Vagina (tissue), 2 donors: ENCODE measurements at places on chromosomes 1 and 21.

GRCh38 chr1:14611792-14612191 is 13.3 kb downstream of the KAZN start:
- no peak for DNase-seq

DNA sequence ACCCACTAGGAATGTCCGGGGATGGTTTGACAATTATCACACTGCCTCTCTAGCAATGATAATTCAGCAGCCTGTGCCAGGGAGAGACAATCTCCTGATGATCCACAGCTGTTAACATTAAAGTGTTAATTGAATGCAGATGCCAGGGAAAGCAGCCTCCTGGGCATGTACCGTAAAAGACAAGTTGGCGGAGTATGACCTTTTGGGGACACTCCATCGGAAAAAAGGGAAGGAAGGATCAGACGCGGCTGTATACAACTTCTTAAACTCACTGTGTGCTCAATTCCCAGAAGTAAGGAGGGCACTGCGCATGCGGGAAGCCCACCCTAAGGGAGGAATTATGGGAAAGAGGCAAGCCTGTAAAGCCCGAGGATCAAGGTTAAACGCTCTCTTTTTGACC is 62.6 kb downstream of the MAP3K7CL start:
- DNase-seq, result no peak

GRCh38 chr21:36145259-36145658 is 10.4 kb downstream of the CBR3 start:
- no peak for DNase-seq

DNA sequence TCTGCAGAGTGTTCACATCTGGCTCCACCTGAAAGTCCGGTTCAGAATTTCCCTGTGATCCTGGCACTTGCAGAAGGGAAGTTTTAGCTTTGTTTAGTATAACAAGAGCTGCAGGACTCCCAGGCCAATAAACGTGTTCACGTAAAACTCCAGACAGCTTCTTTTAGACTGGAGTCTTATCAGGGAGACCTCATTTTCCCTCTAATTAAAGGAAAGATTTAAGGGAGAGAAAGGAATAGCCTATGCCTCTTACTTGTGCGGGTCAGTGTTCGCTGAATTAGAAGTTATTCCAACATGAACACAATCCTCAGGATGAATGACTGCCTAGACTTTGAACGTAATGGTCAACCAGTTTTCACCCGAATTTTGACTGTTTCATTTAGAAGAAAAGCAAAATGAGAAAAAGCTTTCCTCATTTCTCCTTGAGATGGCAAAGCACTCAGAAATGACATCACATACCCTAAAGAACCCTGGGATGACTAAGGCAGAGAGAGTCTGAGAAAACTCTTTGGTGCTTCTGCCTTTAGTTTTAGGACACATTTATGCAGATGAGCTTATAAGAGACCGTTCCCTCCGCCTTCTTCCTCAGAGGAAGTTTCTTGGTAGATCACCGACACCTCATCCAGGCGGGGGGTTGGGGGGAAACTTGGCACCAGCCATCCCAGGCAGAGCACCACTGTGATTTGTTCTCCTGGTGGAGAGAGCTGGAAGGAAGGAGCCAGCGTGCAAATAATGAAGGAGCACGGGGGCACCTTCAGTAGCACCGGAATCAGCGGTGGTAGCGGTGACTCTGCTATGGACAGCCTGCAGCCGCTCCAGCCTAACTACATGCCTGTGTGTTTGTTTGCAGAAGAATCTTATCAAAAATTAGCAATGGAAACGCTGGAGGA is 202.1 kb upstream of the SGIP1 start:
- DNase-seq, result no peak

GRCh38 chr21:20902998-20903397 is 95.2 kb upstream of the NCAM2 start:
- no peak for DNase-seq

- no peak for DNase-seq
Measured at GRCh38 chr1:168871531-168871930, 142.5 kb upstream of the DPT start.

DNA sequence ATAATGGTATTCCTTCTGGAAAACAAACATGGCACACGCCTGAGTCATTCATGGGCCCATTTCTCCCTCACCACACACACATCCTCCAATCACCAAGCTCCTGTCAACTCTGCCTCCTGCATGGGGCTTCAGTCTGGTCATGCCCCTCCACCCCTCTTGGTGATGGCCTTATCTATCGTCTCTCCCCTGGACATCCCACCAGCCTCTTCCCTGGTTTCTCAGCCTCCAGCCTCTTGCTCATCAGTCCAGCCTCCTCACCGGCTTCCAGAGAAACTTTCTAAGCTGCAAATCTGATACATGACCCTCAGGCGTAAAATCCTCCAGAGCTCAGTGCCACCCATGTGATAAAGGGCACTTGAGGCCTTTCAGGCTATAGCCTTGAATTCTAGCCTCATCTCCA is 243.9 kb downstream of the FOXD2 start:
- no peak for DNase-seq

DNA sequence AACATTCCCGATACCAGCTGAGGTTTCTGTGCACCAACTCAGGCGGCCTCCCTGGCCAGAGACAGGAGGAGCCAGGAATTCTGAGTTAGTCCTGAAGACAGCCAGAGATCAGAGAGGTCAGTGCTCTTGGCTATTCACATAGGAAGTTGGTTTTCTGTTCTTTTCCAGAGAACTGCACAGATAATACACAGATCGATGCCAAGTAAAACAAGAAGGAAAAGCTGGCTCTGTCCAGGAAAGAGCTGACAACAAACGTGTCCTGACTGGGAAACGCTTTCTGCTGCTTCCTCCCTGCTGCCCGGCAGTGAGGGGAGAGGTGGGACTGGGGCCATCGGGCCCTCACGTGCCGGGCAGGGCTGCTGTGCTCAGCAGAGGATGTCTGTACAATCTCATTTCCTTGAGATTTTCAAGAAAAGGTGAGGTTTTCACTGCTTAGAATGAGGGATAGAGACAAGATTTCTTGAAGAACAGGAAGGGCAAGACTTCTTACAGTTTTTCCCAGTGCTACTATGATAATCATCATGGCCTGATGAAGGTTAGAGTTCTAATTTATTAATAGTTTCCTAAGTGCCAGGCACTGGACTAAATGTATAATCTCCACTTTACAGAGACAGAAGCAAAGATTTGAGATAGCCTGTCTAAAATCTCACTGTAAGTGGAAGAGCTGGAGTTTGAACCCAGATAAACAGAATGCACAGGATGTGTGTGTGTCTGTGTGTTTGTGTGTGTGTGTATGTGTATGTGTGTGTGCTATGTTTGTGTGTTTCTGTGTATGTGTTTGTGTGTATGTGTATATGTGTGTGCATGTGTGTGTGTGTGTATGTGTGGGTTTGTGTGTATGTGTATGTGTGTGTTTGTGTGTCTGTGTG is 211.0 kb upstream of the RAB4A start:
- no peak for DNase-seq

GRCh38 chr1:188218289-188218688 is 1389.5 kb downstream of the PLA2G4A start:
- DNase-seq, result no peak

- peak; percentile 44 for DNase-seq
Measured at GRCh38 chr1:101285922-101286570, 49.2 kb downstream of the S1PR1 start.

DNA sequence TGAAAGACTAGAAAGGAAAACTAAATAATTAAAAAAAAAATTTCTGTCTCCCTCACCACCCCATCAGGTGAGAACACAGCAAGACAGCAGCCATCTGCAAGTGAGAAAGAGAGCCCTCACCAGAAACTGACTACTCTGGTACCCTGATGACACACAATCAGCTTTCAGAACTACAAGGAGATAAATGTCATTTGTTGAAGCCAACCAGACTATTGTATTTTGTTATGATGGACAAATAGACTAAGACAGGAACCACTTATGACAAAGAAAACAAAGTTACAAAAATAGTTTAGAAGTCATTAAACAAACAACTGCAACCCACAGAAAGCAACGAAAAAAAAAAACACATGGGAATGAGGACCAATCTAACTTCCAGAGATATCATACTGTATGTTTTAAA is 98.3 kb downstream of the FAF1 start:
- DNase-seq, result no peak

GRCh38 chr1:240090957-240091600 is 604 bp upstream of the FMN2 start:
- DNase-seq, result no peak

DNA sequence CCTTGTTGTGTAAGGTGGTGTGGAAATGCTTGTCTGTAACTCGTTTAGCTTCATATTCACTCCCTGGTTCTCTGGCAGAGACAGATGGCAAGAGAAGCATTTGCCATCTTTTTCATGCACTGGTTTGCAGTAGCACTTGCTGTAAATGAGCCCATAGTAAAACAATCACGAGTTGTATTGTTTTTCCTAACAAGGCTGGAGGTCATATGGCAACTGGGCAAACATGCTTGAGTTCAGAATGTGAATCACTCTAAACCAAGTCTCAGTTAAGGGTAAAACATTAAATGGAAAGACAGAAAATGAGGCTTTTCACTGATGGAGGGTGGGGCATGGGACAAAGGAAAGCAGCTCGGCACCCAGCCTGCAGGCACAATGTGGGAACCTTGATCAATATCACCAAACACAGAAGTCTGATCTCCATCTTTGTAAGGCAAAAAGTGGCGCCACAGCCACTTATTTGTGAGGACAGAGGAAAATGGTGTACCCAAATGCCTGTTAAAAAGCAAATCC is 26.5 kb upstream of the LPAR3 start:
- no peak for DNase-seq

GRCh38 chr1:37267111-37267835 is 207.1 kb upstream of the ZC3H12A start:
- no peak for DNase-seq

- DNase-seq, result no peak
Measured at GRCh38 chr1:118275472-118276115, 90.6 kb upstream of the SPAG17 start.

DNA sequence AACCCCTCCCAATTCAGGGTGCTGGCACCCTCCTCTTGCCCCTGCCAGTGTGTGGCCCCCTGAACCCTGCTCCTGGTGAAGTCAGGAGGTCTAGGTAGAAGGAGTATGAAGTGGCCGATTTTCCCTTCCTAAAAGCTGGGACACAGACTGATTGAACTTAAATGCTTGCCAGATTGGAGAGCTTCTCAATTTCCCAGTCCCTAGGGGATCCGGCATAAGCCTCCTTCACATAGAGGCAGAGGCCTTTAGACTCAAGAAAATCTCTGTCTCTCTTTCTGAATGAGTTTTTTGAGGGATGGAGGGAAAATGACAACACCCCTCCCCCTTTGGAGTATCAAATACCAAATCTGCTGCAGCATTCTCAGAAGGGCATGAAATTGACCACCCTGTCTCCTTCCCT is 51.5 kb downstream of the SYT2 start:
- no peak for DNase-seq

DNA sequence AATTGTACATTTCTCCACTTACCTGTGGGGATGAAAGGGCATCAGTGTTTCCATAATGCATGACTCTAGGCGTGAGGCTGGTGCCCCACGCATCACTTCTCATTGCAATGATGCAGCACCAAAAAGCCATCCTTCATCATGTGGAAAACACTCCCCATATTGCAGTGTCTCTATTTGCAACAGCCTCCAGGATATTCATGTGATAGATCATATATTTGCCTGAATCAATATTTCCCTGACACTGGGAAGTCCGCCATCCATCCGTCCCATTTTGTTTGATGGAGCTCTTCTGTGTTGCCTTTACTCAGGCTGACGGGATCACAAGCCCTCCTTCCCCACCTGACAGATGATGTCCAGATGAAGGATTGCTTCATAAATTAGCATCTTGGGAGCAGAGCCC is 74.5 kb upstream of the CAMK1G start:
- peak; percentile 37 for DNase-seq

- no peak for DNase-seq
Measured at GRCh38 chr1:17636612-17637011, 97.1 kb downstream of the ARHGEF10L start.

DNA sequence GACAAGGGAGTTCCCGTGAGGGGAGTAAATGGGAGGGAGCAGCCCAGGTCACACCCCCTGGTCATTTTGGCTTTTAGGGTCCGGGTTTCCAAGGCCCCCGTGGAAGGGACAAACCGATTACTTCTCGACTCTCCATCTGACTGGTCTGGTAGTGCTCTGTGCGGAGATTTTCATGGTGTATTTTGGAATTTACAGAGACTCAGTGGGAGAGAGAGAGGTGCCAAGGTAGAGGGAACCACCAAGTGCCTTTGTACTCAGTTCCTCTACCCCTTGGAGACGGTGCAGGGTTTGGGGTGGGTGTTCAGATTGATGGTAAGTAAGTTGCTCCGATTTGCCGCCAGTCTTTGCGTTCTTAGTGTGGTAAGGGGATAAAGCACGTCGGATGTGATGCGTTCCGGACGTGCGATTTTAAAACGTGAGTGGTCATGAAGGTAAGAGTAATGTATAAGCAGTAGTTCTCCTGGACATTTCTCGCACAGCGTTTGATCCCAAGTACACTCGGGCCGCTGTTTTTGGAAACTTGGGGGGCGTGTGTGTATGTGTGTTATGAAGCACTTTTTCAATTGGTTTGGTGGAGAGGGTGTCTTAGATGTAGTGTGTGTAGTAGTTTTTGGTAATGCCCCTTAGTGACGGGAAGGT is 682 bp downstream of the SUCO start:
- DNase-seq, result no peak

- no peak for DNase-seq
Measured at GRCh38 chr1:242788771-242789170, 264.3 kb upstream of the PLD5 start.

DNA sequence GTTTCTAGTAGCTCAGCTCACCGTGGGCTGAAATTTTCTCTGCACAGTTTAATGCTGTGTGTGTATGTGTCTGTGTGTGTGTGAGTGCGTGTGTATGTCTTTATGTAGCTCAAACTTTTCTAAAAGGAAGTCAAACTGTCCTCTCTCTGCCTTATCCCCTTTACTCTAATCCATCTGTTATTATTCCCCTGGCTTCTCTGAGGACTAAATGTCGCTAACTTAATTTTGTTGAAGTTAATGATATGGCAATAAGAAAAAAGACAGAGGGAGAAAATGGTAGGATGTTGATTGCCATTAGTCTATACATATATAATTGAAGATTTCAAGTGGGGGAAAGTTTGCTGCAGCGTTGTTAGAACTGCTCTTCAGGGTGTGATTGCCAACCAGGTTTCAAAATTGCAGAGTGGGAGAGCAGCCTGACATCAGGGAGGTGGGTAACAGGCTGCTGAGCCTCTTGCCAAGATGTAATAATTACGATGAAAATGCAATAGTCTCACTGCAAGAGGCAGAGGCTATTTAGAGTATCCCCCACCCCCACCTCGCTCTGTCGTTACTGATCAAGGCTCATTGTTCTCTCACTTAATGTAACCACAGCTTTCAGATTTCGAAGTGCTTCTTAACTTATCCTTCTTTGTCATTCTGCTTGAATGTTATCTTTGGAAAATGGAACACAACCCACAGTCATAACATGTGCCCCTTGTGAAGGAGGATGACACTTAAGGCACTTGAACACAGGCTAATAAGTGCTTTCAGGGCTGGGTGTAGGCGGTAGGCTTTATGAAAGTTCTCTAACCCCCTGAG is 559.0 kb upstream of the PLXNA2 start:
- DNase-seq, result no peak

GRCh38 chr1:6260433-6260934 is 414 bp downstream of the GPR153 start:
- DNase-seq, result no peak

- DNase-seq, result no peak
Measured at GRCh38 chr1:53979712-53980450, 33.7 kb downstream of the LRRC42 start.

- DNase-seq, result no peak
Measured at GRCh38 chr1:34777519-34778321, 3.3 kb upstream of the GJB3 start.
